Stimulated activated CD8-positive, alpha-beta memory T cell treated with anti-CD3 and anti-CD28 coated beads, Interleukin-4, amount 100 ng/mL, for 4 hours (primary cell): ENCODE measurements at places on chromosomes 11 and 22.

DNA sequence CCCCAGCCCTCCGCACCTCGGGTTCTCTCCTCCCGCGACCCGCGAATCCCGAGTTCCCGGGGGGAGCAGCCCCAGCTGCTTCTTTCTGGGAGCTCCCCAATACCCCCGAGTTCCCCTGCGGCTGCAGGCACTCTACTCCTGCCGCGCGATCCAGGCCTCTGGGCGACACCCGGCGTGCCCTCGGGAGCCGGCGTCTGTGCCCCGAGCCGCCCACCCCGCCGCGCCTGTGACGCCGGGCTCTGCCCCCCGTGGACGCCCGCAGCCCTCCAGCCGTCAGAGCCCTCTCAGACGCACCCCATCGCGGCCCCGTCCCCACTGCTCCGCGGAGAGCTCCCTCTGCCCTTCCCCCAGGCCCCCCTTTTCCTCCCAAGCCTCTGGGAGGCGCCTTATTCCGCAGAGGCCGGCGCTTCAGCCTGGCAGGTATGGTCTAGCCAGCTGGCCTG lies 422 bp downstream of the GLB1L2 start:
- DNase-seq: no peak

GRCh38 chr11:66317322-66317722 lies 478 bp upstream of the CD248 start:
- no peak for DNase-seq

GRCh38 chr22:35864545-35865165 lies 147.0 kb downstream of the APOL5 start:
- no peak for DNase-seq

DNA sequence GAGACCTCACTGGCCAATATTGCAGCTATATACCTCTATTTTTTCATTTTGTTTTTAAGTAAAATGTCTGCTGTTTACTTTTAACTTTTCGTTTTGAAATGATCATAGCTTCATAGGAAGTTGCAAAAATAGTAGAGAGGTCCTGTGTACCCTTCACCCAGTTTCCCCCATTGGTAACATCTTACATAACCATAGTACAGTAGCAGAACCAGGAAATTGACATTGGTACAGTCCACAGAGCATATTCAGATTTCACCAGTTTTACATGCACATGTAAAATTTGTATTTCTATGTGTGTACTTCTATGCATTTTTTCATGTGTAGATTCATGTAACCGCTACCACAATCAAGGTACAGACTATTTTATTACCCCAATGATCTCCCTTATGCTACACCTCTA lies 3.8 kb downstream of the AMOTL1 start:
- no peak for DNase-seq

GRCh38 chr11:128374026-128374425 lies 213.3 kb downstream of the ETS1 start:
- no peak for DNase-seq

- no peak for DNase-seq
These were observed 162.8 kb downstream of the ST3GAL4 start for GRCh38 chr11:126518071-126518971.

DNA sequence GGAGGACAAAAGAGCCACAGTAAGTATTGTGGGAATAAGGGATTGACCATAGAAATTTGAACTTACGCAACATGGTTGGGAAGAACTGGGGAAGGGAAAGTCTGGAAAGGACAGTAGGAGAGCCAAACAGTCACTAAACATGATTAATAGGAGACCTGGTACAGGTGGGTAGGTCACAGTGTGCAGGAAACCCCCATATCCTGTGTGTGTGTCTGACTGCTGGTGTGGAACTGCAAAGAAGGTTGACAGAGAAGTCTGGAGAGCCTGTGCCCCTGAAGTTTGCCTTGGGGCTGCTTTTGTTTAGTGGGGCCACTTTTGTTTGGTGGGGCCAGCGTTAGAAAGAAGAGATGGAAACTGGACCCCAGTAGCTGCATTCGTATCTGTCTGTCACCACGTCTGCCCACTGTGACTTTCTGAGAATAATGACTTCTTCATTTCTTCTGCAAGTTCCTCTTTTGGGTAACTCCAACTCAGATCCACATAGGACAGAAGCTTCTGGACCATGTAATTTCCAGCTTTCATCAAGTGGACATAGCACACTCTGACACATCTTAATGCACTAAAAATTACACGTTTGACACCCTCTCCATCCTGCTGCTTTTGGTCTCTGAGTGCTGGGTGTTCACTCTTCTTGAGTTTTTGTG lies 126.8 kb upstream of the RAG2 start:
- DNase-seq: no peak

- no peak for DNase-seq
These were observed 61.0 kb upstream of the MYO18B start for GRCh38 chr22:25680956-25681355.
